ENCODE measurements at places on chromosomes 7 and 10.

GRCh38 chr10:132570771-132571649 is 33.4 kb downstream of the INPP5A start:
- peak; percentile 66 for DNase-seq

- DNase-seq: no peak
Observed at GRCh38 chr10:44396671-44397191, 11.8 kb upstream of the CXCL12 start.

- DNase-seq: no peak
Observed at GRCh38 chr10:1544929-1545328, 192.4 kb downstream of the ADARB2 start.

GRCh38 chr7:94449151-94449725 is 54.5 kb downstream of the COL1A2 start:
- DNase-seq: no peak

DNA sequence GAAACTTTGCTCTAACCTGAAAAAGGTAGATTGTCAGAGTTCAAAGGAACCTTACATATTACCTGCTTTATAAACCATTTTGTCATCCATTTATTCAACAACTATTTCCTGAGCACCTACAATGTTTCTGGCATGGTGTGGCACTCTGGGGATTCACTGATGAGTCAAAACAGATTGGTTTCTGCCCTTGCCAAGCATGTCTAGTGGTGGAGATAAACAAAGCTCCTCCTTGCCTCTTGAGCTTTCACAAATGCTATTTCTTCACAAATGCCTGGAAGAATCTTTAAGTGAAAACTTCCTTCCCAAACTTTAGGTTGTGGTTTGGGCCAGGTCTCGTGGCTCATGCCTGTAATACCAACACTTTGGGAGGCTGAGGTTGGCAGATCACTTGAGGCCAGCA is 85.1 kb upstream of the RELN start:
- no peak for DNase-seq

DNA sequence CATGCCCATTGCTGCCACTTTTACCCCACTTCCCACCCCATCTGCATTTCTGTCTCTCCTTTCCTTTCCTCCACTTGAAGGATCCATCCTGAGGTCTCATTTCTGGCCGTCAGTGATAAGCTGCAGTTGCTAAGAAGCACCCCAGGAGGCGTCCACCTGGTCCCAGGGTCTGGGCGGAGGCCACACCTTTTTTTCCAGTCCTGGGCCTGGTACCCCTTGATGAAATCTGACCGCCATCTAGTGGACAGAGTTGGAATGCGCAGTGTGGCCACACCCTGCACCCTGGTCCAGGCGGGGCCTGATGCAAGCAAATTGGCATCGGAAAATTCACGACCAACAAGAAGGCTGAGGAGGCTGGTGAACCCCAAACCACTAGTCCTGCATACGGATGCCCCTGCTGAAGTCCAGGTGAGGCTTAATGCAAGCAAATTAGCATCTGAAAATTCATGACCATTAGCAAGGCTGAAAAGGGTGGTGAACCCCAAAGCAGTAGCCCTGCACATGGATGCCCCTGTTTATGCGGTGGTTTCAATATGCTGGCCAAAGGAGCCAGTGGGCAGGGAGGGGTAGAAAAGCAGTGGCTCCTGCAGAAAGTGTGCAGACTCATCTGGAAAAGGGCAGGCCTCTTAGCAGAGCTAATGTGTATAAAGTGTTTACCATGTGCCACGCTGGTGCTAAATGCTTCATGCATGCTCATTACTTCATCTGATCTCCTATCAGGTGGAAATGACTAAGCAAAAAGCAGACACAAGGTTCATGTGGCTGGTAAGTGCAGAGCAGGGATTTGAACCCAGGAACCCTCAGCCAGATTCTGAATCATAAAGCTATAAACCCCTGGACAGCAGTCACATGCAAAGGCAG is 43.2 kb downstream of the GPAM start:
- peak; percentile 70 for DNase-seq

DNA sequence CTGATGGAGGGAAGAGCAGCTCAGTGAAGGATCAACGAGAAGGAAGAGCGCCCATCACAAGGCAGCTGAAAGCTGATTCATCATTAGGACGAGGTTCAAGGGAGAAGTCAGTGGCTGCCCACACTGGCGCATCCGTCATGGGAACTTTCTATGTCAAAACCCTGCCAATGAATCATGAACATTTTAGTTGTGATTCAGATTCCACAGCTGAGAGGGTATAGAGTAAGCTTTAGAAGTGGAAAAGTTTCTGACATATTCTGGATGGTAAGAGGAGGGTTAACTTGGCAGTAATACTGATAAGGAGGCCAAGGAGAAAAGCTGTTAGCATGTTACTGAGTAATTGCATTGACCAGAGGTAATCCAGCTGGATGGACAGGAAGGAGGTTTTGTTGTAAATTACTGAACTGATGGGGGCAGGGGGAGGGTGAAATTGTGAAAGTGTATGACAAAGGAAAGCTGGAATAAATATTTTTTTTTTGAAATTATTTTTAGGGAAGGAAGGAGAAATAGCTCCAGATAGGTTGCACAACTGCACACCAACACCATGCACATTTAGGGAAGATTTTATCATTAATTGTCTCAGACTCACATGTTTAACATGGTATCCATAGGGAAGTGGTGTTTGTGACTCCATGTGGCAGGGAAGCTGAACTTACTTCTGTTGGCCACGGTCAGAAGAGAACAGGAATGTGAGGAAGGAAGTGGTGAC is 78.3 kb upstream of the NRP1 start:
- DNase-seq: peak; percentile 52

GRCh38 chr7:46215987-46216567 is 295.0 kb upstream of the IGFBP3 start:
- DNase-seq: peak; percentile 67

GRCh38 chr10:86960003-86960862 is 1.8 kb downstream of the SNCG start:
- DNase-seq: no peak

DNA sequence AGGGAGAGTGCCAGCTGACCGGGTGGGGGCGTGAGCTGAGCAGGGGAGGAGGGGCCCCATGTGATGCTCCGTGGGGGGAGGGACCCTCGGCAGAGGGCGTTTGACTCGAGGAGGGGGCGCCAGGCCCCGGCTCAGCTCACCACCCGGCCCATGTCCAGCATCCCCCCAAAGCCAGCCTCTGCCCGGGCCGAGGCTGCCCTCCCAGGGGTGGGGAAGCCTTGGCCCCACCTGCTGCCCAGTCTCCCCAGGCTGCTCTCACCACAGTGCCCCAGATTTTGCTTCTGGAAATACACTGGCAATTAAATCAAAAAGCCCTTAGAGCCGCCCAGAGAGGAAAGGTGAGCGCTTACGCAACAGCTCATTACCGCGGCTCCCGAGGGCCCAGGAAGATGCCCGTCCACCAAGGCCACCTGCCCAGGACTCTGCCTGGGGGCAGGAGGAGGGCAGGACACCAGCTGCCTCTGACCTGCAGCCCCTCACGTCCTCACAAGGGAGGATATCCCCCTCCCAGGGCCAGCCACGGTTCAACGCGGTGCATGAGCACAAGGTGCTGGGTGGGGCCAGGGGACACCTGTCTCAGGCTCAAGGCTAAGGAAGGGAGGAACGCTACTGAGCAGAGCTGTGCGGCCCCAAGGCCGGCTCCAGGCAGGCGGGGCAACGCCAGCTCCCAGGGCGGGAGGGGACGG is 70.0 kb upstream of the INPP5A start:
- DNase-seq: peak; percentile 74

DNA sequence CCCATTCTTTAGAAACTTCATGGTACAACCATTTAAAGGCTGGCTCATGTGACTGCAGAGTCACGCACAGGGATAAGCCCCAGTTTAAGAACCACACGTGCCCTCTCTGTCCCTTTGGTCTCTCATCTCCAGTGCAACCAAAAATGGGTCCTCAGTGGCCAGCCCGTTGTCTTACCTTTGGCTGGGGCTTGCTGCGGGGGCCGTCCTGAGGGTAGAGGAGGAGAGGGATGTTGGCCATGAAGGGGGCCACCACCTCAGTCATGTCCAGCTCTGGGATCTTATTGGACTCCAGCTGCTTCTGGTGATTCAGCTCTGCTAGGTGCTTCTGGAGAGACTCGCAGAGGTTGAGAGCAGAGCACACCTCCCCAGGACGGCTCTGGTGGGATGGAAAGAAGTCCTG is 22.3 kb downstream of the PSAP start:
- DNase-seq: no peak
